ENCODE measurements at places on chromosomes 2 and 18.
A peak's percentile ranks its signal among the peaks of the same experiment; 100 is the strongest.

- DNase-seq: no peak
These were observed 196.4 kb upstream of the PXDN start for GRCh38 chr2:1940679-1941078.

DNA sequence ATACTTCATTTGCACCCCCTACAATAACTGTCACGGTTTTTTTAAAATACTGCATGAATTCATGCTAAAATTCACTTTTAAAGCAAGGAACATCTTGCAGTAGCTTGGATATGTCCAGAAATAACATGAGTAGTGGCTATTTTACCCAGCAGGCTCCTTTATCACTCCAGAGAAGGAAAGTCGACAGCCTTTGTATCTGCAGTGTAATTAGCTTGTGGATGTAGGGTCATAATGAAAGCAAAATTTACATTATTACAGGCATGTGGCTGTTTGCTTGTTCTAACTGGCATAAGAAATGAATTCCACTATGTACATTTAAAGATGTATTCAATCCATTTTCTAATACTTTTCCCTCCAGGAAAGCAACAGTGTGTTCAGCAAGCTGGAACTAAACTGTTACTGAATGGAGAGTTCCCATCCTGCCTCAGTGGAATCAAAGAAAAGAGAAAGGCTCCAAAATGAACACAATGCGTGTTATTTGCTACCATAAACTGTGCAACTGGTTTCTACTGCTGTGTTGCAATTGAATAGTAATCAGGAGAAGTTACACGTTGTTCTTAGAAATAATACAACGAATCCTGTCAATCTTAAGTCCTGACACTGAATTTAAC lies 321.2 kb upstream of the VRK2 start:
- no peak for DNase-seq

DNA sequence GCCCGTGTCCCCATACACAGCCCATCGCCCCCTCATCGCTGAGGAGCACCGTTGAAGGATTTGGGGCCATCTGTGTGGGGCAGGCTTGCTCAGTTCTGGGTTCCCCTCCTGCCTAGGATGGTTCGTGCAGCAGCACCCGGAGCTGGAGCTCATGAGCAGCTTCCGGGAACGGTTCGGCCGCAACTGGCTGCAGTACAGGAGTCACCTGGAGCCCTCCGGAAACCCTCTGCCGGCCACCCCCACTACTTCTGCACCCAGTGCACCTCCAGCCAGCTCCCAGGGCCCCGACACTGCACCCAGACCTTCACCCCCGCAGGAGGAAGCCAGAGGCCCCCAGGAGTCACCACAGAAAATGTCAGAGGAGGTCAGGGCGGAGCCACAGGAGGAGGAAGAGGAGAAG lies 10.3 kb downstream of the STK11IP start:
- no peak for DNase-seq

GRCh38 chr2:76039505-76039904 lies 328.8 kb upstream of the GCFC2 start:
- no peak for DNase-seq

DNA sequence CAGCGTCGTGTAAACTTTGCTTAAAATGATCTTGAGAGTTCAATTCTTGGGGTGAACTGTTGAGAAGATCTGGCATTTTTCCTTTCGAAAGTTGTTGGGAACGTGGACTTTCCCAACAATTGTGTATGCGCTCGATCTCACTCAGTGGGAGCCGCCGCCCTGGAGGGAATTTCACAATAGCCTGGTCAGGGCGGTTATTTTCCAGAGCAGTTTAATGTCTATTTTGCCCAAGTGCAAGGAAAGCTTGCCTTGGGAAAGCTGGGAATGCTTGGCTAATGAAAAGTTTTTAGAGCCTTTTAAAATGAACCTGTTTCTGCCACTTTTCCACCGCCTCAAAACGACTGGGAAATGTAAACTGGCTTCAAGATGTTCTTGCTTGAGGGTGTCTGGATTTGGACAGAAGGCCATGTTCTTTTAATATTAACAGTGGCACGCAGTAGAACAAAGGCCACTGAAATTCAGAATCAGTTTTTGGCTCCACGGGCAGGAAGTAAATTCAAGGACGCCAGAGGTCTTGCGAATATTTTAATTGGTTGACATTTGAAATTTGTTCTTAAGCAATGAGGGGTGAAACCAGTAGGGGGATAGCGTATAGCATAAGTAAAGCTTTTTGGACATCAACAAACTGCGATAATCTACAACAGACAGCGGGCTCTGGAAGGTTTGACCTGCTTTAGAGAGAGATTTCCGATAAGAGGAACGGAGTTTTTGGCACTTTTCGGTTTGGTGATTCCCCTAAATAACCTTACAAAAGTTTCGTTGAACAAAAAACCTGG lies 1.2 kb downstream of the CFLAR start:
- DNase-seq: peak; percentile 75

GRCh38 chr18:49988733-49989132 lies 175.4 kb upstream of the ACAA2 start:
- DNase-seq: no peak

GRCh38 chr2:80255918-80256781 lies 48.4 kb downstream of the LRRTM1 start:
- peak; percentile 33 for DNase-seq

GRCh38 chr2:4670331-4670730 lies 967.0 kb downstream of the DCDC2C start:
- no peak for DNase-seq

DNA sequence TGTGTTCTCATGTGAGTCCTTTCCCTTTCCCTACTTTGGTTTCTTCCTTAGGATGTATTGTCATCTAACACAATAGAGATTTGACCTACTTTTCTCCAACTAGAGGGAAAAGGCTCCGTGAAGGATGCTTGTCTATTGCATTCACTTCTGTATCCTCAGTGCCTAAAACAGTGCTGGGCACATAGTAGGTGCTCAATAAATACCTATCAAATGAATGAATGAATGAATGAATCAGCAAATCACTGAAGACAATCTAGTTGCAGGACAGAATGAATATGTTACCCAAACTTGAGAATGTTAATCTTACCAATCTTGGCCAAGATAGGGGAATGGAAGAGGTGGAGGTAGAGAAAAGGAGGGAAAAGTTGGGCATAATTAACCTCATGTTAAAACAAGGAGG lies 277.0 kb upstream of the FBXO11 start:
- no peak for DNase-seq

DNA sequence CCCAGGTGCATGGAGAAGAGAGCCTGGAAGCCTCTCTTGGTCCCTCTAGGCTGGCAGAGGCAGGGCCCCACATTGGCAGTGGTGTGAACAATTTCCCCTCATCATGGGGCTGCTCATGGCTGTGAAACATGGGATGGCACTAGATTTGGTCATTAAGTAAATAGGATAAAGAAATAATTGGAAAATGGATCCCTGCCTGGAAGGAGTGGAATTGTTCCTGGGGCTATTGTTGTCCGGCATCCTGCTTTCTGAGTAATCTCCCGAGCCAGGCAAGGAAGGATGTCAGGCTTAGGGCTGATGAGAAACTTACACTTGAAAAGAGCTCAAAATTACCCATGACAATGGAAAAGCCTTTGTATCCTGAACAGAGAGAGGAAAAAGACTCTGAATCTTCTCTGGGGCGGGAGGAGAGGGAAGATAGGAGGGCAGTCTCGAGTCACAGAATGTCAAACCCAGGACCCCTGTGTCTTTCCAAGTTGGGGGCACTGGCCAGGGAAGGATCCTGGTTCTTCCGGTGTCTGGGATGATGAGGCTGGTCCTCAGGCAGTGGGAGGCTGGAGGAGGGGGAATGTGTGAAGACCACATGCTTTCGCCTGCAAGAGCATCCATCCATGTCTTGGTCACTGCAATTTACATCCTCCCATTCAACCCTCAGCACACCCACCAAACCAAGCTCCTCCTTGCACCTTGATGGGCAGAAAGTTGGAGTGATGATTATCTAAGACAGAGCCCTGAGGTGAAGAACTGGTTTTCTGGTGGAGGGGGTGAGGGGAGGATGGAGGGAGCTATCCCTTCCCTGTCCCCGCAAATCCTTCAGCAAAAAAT lies 27.1 kb upstream of the STEAP3 start:
- no peak for DNase-seq

DNA sequence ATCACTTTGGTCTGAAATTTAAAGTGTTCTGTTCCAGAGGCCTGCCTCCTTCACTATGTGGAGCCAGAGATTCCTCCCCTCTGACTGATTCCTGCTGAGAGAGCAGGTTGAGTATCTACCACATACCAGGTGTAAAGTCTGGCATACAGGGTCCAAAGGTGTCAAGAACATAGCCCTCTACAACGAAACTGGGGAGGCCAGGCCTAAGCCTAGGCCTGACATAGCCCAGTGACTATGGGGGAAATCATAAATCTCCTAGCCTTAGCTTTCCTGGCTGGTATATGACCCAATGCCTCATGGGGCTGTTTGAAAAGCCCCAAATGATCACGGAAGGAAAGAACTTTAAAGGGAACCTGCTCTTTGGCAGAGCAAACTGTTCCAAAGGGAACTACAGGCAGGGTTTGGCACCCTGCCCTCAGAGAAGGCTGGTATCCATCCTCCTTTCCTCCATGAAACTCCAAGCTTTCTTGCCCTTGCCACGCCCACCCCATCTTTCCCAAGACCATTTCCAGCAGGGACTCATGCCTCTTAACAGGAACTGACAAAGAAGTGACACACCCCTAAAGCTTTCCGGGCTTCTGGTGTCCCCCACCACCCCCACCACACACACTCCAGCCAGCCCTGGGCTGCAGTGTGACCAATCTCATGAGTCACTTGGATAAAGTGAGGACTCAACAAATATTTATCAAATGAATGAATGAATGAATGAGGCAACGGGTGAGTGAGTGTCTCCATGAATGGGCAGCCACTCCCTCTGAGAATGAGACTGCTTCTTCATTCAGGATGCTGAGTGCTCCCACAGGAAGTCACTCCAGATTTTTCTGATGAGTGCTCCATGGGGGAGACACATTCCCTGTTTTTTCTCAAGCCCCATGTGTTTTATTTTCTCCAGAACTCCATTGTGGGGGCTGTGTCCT lies 114.5 kb upstream of the STPG4 start:
- DNase-seq: peak; percentile 89

DNA sequence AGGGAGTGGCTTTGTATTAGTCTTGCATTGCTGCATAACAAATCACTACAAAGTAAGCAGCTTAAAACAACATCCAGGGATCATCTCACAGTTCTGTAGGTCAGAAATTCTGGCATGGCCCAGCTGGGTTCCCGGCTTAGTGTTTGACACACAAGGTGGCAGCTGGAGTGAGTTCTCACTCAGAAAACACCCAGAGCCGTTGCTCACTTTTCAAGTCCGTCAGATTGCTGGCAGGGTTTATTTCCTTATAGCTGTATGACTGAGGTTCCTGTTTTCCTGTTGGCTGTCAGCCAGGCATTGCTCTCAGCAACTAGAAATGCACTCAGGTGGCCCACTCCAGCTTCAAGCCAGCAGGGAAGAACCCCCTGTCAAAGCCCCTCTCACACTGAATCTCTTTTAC lies 324.1 kb downstream of the CCDC178 start:
- no peak for DNase-seq

Measured in GM03348 (cell line).